Suprapubic skin (tissue), 4 donors: ENCODE measurements at places on chromosomes 4 and X.

DNA sequence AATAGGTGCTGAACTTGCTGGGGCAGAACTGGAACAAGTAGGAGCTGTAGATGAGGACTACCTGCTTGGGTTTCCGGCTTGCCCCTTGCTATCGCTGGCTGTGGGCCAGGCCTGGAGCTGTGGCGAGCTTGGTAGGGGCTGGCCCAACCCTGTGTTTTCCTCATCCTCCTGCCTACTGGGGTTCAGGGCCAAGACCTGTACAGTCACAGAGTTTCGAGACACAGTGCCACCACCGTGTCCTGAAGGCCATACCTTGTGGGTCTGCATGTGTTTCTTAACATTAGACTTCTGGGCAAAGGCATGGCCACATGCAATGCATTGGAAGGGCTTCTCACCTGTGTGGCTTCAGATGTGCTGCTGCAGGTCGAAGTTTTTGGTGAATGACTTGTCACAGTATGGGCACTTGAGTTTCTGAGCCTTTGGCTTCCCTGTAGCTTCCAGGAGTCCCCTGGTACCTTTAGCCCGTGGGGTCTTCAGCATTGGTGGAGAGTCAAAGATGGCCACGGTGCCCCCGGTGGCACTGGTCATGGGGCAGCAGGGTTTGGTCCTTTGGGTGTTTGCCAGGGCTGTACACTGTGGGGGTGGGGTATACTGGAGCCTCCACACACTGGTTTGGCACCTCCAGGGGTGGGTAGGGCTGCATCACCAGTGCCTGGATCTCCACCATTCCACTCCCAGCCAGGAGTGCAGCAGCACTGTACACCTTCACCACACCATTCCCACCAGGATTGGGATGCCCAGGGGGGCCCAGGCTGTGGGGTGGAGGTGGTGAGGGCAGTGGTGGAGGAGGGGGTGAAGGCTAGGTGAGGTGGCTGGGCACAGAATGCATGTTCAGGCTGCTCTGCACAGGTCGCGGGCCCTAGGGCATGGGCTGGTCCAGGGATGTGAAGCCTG lies 52.1 kb downstream of the CFAP299 start:
- no peak for DNase-seq

DNA sequence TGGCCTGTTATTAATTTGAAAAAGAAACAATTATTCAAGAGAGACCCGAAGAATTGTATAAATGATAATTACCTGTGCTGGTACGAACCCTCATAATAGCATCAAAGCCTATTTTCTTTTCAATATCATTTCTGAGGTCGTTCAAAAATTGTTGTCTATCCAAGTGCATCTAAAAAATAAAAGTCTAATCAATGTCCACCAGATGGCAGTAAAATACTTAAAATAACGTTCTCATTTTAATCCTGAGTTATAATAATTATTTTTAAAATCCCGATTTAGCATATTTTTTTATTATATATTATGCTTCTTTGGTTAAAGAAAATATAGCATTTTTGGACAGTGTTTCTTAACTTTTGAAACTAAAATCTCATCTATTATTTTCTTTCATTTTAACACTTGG lies 55.7 kb downstream of the METTL14 start:
- DNase-seq = no peak

- no peak for DNase-seq
These were observed 831.7 kb upstream of the EPHA5 start for GRCh38 chr4:66501997-66502396.

GRCh38 chr4:152512483-152512882 lies 23.4 kb downstream of the FBXW7 start:
- DNase-seq = no peak

GRCh38 chrX:10507181-10507580 lies 113.2 kb downstream of the MID1 start:
- DNase-seq = no peak

DNA sequence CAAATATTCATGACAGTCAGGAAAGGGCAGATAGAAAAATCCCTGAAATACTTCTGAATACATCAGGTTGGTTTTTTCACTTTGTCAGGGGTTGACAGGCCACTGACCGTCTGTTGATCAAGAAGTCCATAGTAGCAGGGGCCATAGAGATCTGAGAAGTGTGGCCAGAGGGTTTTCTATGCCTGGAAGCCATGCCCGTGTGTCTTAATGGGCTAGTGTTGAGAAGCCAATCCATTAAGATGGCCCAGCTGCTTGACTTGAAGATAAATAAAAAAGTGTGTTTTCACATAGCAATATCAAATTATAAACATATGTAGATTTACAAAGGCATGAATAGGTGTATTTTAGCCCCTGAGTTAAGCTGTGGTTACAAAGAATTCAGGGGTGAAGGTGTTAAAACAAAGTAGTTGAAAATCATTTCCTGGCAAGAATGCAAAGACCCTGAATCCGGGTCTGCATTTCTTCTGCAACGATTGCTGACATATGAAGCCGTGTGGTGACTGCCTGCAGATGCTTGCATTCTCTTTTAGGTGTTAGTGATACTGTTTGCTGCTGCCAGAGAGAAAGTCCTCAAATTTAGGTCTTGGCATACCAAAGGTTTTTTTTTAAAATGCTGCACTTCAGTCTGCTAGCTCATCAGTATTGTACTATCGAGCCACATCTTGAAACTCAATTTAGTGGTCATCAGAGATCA lies 9.3 kb upstream of the LIMCH1 start:
- no peak for DNase-seq

GRCh38 chrX:68508799-68509198 lies 9.9 kb downstream of the YIPF6 start:
- no peak for DNase-seq

DNA sequence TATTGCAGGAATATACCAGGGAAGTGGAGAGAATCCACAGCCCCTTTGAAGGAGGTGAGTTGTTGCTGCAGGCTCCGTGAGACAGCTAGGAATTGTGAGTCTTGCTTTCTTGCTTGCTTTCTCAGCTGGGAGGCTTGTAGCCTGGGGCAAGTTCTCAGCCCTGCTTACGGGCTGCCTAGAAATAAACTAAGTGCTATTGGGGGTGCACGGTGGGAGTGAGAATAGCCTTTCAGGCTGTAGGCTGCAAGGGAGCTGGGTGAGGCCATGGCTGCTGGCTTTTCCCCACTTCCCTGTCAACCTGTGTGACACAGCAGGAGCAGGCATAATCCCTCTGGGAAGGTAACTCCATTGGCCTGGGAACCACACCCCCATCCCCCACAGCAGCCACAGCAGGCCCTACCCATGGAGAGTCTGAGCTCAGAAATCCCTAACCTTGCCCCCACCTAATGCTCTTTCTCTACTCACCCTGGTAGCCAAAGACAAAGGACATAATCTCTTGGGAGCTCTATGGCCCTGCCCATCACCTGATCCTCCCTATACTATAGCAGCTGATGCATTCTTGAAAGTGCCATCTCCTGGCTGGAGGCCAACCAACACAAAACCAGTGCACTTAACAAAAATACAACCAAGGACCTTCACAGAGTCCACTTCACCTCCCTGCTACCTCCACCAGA lies 113.0 kb downstream of the MMRN1 start:
- no peak for DNase-seq

- no peak for DNase-seq
These were observed 49.7 kb downstream of the HMGB2 start for GRCh38 chr4:173284463-173284862.

GRCh38 chrX:1561164-1561563 lies 24.2 kb upstream of the P2RY8 start:
- no peak for DNase-seq

GRCh38 chr4:147821555-147821954 lies 89.7 kb downstream of the ARHGAP10 start:
- DNase-seq = no peak

DNA sequence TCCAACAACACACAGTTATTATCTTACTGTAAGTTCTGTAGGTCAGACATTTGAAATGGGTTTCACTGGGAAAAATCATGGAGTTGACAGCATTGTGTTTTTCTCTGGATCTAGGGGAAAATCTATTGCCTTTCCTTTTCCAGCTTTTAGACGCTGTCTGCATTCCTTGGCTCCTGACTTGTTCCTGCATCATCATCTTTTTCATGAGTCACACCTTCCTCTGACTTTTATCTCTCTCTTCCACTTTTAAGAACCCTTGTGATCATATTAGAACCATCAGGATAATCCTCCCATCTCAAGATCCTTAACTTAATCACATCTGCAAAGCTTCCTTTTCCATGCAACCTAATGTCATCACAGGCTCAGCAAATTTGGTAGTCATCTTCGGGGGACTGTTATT lies 1454.8 kb downstream of the RPA4 start:
- DNase-seq = no peak

DNA sequence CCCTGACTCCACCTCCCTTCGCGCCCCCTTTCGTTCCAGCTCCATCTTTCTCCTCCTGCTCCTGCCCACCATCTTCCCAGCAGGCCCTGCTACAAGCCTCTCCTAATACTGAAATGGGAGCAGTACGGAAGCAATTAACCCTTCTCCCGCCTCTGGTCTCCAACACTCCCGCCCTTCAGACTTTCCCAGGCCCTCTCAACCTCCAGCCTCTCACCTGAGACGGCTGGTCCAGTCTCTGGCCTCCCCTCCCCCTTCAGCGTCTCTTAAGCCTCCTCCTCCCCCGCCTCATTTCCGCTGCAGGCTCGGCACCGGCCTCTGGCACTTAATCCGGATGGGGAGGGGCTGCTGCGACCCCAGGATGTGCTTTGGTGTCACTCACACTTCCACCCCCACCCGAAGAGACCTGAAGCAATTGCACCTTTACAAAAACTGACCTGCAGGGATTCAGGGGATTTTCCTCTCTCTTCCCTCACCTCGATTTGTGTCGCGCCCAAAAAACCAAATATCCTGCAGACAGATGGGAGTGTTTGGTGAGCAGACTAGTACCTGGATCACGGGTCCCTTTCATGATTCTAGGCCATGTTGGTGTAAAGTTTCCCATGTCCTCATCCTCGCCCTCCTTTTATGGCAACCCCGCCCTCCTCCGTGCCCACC lies 657 bp downstream of the TCEAL8 start:
- no peak for DNase-seq

DNA sequence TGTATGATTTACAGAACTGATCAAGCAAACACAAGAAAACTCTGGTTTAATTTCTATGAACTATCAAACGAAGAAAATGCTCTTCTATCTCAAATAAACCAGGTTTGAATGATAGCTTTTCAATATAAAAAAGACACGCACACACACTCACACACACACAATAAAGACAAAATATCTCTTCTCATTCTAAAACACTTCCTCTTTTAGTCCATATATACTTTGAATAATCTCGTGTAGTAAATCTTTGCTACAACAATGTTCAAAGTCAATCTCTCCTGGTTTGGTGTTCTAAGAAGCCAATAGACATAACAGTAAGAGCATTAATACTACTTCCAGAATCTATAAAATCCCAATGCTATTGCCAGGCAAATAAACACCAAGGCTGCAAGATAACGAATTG lies 13.3 kb downstream of the CXCL2 start:
- DNase-seq = no peak

DNA sequence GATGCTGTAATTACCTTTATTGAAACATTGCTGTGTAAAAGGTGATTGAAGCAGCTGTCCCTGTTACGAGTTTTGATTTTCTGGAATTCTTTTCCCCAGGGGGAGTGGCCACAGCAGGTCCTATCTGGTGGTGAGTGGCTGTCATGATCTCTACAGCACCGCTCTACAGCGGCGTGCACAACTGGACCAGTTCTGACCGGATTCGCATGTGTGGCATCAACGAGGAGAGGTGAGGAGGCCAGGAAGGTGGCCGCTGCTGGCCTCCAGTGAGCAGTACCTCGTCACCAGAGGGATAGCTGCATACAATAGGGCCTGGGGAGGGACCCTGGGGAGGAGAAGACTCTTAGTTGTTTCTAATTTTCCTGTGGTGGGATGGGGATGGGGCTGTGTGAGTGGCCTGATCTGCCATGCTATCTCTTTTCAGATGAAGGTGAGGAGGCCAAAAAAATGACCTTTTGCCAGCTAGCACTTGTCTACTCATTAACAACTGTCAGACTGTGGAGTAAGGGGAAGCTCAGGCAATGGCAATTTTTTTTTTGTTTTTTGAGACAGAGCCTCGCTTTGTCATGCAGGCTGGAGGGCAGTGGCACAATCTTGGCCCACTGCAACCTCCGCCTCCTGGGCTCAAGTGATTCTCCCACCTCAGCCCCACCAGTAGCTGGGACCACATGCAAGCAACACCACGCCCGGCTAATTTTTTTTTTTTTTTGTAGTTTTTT lies 22.8 kb downstream of the BCORL1 start:
- no peak for DNase-seq

DNA sequence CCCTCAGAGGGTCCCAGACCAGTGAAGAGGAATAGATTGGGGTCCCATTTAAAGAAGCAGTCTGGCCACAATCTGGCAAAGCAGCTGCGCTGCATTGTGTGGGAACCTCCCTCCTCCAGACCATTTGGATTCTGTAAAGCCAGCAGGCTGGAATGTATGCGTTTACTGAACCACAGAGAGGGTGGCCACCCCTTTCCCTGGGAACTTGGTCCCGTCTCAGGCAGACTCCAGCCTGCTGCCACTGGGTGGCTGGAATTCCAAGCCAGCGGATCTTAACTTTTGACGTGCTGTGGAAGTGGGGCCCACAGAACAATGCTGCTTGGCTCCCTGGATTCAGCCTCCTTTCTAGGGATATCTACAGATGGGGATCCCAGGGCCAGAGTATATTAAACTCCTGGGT lies 307.2 kb downstream of the DACH2 start:
- no peak for DNase-seq

DNA sequence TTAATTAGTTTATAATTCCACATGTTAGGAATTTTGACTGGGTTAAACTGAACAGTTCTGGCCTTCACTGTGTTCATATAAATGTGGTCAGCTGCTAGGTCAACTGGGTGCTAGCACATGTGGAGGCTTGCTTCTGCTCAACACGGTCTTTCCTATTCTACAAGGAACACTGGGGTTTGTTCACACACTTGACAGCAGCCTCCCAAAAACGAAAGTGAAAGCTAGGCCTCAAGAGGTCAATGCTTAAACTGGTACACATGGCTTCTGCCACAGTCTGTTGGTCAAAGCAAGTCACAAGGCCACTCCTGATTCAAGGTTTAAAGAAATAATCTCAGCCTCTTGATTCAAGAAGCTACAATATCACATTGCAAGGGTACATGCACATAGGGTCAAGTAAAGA lies 126.5 kb downstream of the QDPR start:
- no peak for DNase-seq

DNA sequence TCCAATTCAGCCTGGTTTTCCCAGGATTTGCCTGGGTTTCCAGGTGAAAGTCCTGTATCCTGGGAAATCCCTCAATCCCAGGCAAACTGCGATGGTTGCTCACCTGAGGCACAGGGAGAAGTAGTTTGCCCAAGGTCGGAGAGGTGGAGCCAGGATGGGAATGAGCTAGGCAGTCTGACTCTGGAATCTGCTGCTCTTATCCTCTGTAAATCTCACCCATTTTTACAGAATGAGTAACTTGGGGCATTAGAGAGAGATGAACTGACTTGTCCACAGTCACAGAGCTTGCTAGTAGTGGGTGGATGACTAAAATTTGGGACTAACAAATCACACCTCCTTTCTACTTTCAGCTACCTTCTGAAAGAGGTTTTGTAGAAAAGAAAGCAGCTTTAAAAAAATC lies 9.8 kb upstream of the ARX start:
- DNase-seq = no peak

- DNase-seq = peak; percentile 82
These were observed at the start of gene PGRMC2 for GRCh38 chr4:128287141-128287870. PGRMC2 (minus strand) TSS chr4:128287813; CDS start chr4:128287790, 23 bp downstream.

- no peak for DNase-seq
These were observed 89.9 kb downstream of the PLS3 start for GRCh38 chrX:115650916-115651315.
